ENCODE measurements at places on chromosomes 5 and 9.
A peak's percentile ranks its signal among the peaks of the same experiment; 100 is the strongest.

GRCh38 chr5:57032151-57032551, 80.2 kb upstream of the MIER3 start:
- DNase-seq: no peak

- no peak for DNase-seq
Observed at GRCh38 chr5:116229131-116229689, 144.4 kb downstream of the COMMD10 start.

GRCh38 chr9:111744363-111744762, 50.4 kb downstream of the SHOC1 start:
- DNase-seq: no peak

- no peak for DNase-seq
Observed at GRCh38 chr5:136374003-136374402, 8.7 kb upstream of the TRPC7 start.

DNA sequence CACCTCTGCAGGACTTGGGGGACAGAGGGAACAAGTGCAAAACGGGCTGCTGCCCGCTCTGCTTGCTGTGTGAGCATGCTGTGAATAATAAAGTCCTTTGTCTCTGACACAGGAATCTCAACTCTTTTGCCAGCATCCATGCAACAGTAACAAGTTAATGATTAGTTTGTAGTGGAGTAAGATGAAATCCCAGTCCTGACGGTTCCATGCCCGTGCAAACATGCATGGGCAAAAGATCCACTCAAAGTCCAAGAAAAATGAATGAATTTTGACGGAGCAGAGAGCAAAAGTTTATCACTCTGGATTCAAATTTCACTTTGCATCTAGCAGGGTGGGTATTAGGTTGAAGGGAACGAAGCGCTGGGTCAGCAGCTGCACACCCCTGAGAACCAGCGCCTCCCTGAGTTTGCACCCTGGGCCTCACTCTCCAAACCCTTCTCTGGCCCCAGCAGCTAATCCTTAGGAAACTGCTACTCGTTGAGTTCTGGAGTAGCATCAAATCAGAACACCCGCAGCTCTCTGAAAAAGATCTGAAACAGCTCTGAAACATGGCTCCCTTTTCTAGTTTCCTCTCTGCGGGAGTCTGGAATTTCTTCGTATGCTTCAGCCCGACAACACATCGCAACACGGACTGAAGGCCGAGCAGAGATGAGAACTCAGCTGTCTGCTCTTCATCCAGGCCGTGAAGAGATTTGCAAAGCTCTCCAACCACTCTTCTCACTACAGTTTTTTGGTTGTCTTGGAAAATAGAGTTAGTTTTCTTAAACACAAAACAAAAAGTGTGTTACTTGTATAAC, 45.6 kb upstream of the RUFY1 start:
- DNase-seq: no peak

- DNase-seq: no peak
Observed at GRCh38 chr5:98109561-98110006, 663.9 kb upstream of the RGMB start.

DNA sequence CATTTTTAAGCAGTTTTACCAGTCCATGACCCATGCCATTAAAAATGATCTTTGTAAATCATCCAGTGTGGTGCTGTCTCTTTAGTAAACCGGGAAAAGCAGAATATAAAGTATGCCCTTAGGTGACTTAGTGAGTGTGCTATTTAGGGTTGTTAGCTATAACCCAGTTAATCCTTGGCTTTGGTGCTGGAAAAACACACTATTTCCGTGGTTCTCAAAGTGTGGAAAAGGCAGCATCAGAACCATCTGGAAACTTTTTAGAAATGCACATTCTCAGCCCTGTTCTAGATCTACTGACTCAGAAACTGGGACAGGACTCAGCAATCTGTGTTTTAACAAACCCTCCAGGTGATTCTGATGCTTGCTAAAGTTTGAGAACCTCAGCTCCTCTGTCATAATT, 123.6 kb upstream of the ZNF608 start:
- no peak for DNase-seq

GRCh38 chr5:103353581-103353980, 95.0 kb downstream of the MACIR start:
- no peak for DNase-seq

- DNase-seq: no peak
Observed at GRCh38 chr9:444528-444927, 229.9 kb downstream of the DOCK8 start.

- DNase-seq: no peak
Observed at GRCh38 chr5:159712672-159713071, 203.6 kb upstream of the ADRA1B start.

GRCh38 chr5:172284611-172284980, 1.0 kb upstream of the UBTD2 start:
- no peak for DNase-seq

- DNase-seq: no peak
Observed at GRCh38 chr5:78467752-78468357, 107.4 kb downstream of the SCAMP1 start.

DNA sequence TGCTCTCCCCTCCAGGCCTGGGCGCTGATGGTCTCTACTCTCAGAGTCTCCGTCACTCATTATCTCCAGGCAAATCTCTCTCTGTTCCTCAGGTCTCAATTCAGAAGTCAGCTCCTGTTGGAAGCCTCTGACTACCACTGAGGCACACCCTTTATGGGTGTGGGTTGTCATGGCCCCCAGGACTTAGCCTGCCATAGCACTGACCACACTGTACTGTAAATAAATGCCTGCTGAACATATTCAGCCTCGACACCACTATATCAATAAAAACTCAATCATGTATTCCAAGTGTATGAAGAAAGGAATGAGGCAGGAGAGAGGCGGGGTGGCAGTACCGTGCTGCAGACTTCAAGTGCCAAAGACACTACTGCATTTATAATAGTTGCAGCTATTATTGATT, 88.9 kb downstream of the PCDH1 start:
- DNase-seq: no peak

- no peak for DNase-seq
Observed at GRCh38 chr9:112288029-112288428, 45.4 kb downstream of the PTBP3 start.

DNA sequence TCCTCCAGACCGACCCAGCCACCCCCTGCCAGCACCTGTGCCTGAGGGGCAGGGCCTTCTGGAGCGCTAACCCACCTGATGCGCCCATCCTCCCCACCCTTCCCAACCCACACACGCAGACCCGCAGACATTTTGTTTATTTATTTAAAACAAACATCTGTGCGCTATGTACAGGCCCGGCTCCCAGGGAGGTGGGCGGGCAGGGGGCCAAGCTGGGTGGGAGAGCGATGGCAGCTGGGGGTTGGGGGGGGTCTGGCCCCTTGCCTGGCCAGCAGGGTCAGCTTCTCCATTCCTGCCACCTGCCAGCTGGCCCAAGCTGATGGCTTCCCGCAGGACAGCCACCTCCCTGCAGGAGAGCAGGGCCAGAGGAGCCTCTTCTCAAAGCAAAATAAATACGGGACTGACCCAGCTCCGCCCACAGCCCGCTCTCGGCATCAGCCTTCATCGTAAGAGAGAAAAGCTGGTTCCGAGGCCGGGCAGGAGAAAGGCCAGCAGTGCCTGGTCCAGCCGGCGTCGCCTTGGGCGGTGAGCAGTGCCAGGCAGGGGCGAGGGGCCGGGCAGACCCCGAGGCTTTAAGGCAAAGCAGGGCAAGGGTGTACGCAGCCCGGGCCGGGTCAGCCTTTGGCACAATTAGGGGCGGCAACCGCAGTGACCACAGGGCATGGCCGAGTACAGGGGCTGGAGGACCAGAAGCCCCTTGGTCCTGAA, 10.9 kb upstream of the CLIC3 start:
- DNase-seq: no peak

DNA sequence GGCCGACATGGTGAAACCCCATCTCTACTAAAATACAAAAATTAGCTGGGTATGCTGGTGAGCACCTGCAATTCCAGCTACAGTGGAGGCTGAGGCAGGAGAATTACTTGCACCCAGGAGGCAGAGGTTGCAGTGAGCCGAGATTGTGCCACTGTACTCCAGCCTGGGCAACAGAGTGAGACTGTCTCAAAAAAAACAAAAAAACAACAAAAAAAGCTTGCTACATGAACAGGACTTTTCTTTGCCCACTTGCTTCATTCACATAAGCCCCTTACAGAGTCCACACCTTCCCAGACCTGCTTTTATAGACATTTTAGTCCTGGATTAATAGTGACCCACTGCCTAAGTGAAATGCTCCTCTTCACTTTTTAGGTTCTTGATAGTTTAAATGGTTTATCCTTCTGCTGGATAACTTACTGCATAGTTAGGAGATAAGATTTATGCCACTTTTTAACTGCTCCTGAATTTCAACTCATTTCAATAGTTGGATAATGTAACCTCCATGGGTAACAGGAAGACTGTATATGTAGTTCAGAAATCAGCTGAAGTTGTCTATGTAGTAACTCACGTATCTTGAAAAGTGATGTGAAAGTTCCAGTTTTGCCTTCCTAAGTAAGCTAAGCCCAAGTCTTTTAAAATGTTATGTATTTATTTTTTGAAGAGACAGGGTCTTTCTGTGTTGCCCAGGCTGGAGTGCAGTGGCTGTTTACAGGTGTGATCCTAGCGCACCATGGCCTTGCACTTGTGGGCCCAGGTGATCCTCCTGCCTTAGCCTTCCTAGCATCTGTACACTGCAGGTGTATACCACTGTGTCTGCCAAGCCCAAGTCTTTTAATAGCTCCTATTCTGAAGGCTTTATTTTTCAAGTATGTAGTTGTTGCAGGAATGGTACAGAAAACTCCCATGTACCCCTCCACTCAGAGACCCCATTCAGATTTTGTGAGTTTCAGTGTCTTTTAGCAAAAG, 19.7 kb downstream of the SUB1 start:
- DNase-seq: no peak

DNA sequence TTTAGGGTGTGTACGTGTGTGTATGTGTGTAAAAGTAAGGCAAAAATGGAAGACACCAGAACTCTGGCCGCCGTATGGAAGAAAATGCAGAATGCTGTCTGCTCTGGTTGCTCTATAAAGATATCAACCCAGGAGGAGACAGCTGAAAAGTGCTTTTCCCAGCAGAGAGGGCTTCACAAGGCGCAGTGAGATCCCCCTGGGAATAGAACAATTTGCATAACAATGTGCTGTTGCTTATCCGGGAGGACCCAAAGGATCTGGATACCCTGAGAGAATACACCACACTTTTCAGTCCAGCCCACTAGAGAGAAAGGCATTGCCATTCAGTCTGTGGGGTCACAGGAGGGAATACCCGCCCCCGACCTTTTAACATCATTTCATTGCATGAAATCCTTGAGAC, 230.6 kb downstream of the EBF1 start:
- DNase-seq: peak; percentile 32

GRCh38 chr9:83106263-83106662, 43.3 kb upstream of the RASEF start:
- no peak for DNase-seq

DNA sequence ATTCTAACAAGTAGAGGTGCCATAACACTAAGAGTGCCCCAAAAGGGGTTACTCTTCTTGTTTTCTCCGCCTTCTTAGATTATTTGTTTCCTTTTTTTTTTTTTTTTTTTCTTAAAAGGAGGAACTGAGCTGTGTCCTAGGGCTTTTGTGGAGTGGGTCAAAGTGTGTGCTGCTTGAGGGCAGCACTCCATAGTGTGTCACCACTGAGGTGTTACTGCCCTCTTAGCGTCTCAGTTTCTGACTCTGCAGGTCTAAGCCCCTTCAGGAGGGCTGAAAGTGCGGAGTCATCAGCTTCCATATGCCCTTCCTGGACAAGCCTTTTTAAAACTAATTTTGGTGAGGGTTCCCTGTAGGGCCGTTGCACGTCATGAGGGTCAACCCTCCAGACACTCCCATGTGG, 12.6 kb upstream of the NANS start:
- DNase-seq: no peak

Data from NCI-H1436 treated with DMSO at 0.1 percent for 48 hours (cell line).